ENCODE measurements at places on chromosomes 2 and 18.

DNA sequence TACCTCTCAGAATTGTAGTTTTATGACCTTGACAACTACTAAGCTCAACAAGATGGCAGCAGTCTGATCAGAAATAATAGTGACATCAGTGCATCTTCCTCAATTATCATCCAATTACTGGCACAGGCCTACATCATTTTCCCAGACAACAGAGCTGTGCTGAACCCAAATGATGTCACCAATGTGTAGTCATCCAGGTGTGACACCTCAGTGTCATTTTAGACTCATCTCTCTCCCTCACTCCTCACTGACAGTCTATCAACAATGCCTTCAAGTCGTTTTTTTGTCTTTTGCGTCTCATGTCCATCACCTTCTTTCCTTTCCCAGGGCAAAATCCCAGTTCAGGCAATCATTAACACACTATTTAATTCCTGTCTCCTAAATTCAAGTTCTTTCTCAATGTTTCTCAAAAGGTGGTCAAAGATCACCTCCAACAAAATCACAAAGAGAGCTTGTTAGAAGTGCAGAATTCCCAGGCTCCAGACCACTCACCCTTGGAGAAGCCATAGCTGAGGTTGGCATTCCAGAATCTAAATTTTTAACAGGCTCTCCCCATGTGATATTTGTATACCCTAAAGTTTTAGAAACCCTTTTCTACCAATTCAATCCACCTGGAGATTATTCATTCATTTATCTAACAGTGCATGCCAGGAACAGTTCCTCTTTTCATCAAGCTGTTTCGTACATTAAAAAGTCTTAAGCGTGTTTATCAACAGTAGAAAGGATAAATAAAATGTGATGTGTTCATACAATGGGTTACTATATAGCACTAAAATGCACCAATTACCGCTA lies 125.3 kb upstream of the KLF7 start:
- no peak for DNase-seq

GRCh38 chr2:112648081-112648480 lies 2.3 kb downstream of the SLC20A1 start:
- no peak for DNase-seq

- no peak for DNase-seq
Measured at GRCh38 chr2:138012082-138012481, 47.8 kb downstream of the HNMT start.

DNA sequence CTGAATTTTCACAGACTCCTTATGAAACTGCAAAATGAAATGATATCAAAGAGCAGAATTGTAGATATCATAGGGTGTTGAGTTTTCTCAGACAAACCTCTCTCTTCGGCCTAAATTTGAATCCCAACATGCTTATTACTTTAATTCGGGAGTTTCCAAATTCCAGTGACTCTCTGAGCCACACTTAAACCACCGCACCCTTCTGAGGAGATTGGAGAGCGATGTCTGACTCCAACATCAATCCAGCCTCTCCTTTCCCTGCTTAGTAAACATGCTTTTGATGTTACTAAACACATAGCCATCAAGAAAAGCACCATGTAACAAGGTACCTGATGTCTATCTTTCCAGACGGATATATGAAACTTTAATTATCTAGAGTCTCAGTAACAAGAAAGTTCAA lies 103.1 kb upstream of the ARHGAP28 start:
- no peak for DNase-seq

DNA sequence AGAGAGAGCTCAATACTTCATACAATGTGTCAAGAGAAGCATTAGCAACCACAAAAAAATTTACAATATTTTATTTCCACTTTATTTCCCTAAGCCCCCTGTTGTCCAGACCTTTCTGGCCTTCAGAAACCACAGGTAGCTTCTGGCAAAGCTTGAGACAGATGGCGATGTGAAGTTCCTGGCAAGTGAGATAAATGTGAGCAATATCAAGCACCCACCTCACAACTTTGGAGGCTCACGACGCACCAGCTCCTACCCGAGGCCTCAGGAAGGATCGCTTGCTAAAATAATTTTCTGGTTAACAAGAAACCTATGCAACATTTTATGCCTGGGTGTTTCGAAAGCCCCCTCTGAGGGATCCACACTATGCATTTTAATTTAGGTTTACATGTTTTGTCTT lies 158.1 kb upstream of the CHAC2 start:
- no peak for DNase-seq

DNA sequence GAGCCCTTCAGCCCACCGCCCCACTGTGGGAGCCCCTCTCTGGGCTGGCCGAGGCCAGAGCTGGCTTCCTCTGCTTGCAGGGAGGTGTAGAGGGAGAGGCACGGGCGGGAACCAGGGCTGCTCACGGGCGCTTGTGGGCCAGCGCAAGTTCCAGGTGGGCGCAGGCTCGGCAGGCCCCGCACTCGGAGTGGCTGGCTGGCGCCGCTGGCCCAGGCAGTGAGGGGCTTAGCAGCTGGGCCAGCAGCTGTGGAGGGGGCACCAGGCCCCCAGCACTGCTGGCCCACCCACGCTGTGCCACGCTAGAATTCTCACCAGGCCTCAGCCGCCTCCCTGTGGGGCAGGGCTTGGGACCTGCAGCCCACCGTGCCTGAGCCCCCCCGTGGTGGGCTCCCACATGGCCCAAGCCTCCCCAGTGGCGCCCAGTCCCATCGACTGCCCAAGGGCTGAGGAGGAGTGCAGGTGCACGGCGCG lies 45.2 kb downstream of the SLC5A7 start:
- no peak for DNase-seq

DNA sequence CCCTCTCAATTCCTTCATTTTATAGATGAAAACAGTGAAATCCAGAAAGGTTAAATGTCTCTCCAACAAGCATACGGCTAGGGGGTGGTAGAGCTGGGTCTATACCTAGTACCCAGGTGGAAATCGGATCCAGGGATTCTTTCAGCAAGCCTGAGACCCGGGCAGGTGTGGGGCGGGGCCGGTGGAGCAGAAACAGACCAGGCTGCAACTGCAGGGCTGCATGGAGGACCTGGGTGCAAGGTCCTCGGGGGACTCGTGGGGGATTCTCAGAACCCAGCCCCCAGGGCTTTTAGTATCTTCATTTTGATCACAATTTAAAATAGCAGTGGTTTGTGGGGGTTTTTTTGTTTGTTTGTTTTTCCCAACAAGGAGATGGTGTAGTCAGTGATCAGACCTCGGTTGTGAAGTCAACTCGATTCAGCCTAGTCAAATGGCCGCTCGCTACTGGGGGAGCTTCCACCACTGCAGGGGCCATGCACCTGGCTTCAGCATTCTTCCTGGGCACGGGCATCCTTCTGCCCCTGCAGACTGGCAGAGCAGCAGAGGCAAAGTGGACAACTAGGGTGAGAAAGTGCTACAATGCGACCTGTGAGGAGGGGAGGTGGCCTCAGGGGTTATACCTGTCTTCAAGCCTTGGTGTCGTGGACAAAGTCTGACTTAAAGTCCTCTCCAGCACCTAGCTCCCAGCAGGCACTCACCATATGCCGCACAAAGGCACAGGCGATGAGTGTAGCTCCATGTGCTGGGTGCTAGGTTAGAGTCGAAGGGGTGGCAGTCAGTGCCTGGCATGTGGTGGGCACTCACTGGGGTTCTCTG lies 46.3 kb downstream of the GORASP2 start:
- no peak for DNase-seq
